ENCODE measurements at places on chromosomes 3 and 15.

DNA sequence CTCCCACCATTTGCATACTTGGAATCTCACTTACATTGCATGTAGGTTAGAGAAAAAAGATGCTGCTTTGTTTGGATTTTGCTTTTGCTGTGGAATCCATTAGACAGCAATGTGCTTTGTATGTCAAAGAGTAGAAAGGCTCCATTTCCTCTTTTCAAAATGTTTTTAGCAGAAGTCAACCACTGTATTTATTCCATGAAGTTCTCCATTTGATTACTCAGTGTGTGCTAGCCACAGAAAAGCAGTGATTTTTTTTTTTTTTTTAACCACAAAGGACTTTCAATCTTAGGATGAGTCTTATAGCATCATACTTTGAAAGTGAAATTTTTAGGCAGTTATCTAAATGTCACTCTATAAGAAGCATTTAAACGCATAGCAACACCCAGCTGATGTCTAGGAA is 285.0 kb upstream of the ADAMTS9 start:
- DNase-seq, result no peak

DNA sequence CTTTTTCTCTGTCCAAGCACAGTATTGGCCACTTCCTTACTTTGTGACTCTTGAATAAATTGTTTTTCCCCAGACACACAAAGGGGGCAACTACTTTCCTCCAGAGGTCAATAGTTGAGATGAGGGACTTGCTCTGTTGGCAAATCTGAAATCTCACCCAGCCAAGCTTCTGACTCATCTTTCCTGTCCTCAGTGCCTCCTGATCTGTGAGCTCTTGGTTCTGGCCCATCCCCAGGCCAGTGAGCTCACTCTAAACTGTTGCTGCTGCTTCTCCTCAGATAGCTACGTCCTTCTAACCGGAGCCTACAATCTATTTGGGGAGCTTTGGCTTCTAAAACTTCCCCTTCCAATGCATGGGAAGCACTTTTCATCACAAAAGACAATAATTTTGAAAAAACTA is 50.0 kb upstream of the NMD3 start:
- DNase-seq, result no peak

- DNase-seq, result no peak
Measured at GRCh38 chr3:109045271-109046040, 72.5 kb downstream of the MORC1 start.

GRCh38 chr3:190258634-190259033 is 63.6 kb downstream of the CLDN1 start:
- DNase-seq, result no peak

- DNase-seq, result no peak
Measured at GRCh38 chr3:106255870-106256248, 387.0 kb upstream of the CBLB start.

GRCh38 chr15:93331545-93332167 is 242.6 kb upstream of the RGMA start:
- peak; percentile 81 for DNase-seq
